Upper lobe of right lung (tissue), 1 donor: ENCODE measurements at places on chromosomes 16 and 17. TPM values are rescaled to one million over a fixed set of nuclear protein-coding genes. Genes with fewer than 3 reads are reported as not detected.

DNA sequence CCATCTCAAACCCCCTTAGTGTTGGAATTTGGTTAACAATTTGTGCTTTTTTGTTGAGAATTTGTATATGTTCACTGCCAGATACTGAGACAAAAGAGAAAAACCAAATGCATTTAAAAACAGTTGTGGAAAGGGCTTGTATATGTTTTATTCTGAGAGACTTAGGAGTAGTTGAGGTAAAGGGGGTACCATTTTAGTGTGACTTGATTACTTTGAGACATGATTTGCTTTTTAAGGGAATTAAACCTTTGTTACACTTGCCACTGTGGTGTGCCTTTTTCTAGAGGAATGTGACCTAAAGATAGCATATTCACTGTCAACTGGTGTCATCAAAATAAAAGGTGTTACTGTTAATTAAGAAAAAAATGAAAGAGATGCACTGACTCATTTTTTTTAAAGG lies 4.5 kb downstream of the IGF2BP1 start:
- no peak overlapping the region for H3K4me3 ChIP-seq
- H3K27ac ChIP-seq, result no peak overlapping the region
- DNase-seq, result no peak
- H3K36me3 ChIP-seq, result no peaks in the 10 kb centered on the region
- peaks cover 10% of the 10 kb centered on the region for H3K4me1 ChIP-seq

Gene ABCA10
- 9.2 TPM for total RNA-seq

- peak within 1 kb of the TSS; percentile 39 for H3K4me3 ChIP-seq
- H3K27me3 ChIP-seq, result peaks cover 33% of the 10 kb centered on the region
- DNase-seq, result no peak
- no peaks in the 10 kb centered on the region for H3K36me3 ChIP-seq
- no peak within 1 kb of the TSS for H3K27ac ChIP-seq
These were observed at the start of gene PPP1R1B for GRCh38 chr17:39626171-39627046. TSS of gene PPP1R1B (plus strand) at chr17:39626952. CDS start at chr17:39627393, 441 bp downstream.

Gene CLDN6
- not detected for total RNA-seq

DNA sequence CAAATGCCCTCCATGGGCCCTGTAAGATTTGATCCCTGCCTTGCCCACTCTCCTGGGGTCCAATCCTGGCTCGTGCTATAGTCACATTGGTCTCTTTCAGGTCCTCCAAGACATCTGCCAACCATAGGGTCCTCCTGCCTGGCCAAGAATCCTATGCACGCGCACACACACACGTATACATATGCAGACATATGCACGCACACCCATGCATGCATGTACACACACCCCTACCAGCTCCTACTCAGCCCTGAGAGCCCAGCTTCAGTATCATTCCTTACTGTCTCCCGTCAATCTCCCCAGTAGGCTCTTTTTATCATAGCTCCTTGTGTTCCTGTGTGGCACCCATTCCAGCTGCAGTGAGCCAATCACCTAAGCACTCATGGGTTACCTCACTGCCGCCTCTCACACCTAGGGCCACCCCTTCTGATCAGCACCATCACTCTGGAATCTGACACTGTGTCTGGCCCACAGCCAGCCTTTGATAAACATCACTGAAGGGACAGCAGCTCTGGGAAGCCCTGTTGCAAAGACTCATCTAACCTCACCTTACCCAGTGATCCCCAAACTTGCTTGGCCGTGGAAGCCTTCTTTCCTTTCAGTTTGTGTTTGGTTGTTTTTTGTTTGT lies 7.9 kb upstream of the DNAH17 start:
- no peak overlapping the region for H3K4me3 ChIP-seq
- H3K27ac ChIP-seq, result no peak overlapping the region
- no peaks in the 10 kb centered on the region for H3K27me3 ChIP-seq
- no peak for DNase-seq
- H3K36me3 ChIP-seq, result no peaks in the 10 kb centered on the region

Gene TBC1D3G
- not detected for total RNA-seq

Gene NF1
- total RNA-seq, result 61.6 TPM

Gene PLXDC1
- total RNA-seq, result 14.4 TPM

DNA sequence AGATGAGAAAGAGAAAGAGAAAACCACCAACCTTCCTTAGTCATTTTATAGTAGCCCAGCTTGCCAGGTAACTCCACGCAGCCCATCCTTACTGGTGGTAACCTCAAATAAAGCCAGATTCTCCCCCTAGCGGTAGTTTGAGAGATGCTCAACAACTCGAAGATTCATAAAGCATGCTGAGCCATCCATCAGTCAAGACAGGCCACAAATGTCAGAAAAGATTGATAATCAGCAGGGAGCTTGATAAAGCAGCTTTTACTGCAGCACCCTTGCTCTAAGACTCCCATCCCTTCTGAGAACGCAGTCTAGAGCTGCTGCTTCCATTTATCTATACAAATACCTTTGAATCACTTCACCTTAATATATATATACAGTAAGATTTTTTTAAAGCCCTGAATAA lies 451.5 kb upstream of the HSBP1 start:
- H3K36me3 ChIP-seq, result no peaks in the 10 kb centered on the region
- H3K4me3 ChIP-seq, result no peak overlapping the region
- no peaks in the 10 kb centered on the region for H3K27me3 ChIP-seq
- H3K4me1 ChIP-seq, result no peaks in the 10 kb centered on the region
- H3K27ac ChIP-seq, result no peak overlapping the region
- DNase-seq, result no peak

GRCh38 chr16:80463326-80463725 lies 77.5 kb upstream of the DYNLRB2 start:
- H3K4me1 ChIP-seq, result no peaks in the 10 kb centered on the region
- no peak for DNase-seq
- H3K27me3 ChIP-seq, result no peaks in the 10 kb centered on the region
- no peak overlapping the region for H3K4me3 ChIP-seq
- H3K36me3 ChIP-seq, result no peaks in the 10 kb centered on the region
- H3K27ac ChIP-seq, result no peak overlapping the region

Gene PRKCB
- 25.2 TPM for total RNA-seq

GRCh38 chr17:82830249-82830661 lies 9.6 kb downstream of the ZNF750 start:
- no peak for DNase-seq
- H3K36me3 ChIP-seq, result peaks cover 12% of the 10 kb centered on the region
- no peaks in the 10 kb centered on the region for H3K27me3 ChIP-seq
- H3K4me3 ChIP-seq, result no peak overlapping the region
- H3K4me1 ChIP-seq, result no peaks in the 10 kb centered on the region

GRCh38 chr17:77125432-77125901 lies 15.3 kb upstream of the SEC14L1 start:
- no peak overlapping the region for H3K4me3 ChIP-seq
- H3K27ac ChIP-seq, result no peak overlapping the region
- H3K27me3 ChIP-seq, result no peaks in the 10 kb centered on the region
- H3K36me3 ChIP-seq, result no peaks in the 10 kb centered on the region
